ENCODE measurements at places on chromosomes 6 and 20.

DNA sequence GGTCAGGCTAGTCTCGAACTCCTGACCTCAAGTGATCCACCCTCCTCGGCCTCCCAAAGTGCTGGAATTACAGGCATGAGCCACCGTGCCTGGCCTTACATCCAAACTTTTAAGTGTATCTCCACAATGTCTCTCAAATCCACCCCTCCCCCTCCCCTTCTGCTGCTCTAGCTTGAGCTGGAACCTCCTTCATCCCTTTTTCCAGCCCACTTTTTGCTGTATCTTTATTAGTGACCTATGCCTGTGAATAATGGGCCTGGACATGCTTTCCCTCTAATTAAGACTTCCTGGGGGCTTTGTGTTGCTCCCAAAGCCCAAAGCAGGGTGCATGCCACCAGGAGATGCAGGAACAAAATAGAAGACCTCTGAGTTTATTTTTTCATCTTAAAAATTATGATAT, 26.1 kb downstream of the TNFAIP3 start:
- no peak for DNase-seq
- no peak overlapping the region for H3K4me3 ChIP-seq
- H3K27ac ChIP-seq, result no peak overlapping the region
- peaks cover 17% of the 10 kb centered on the region for H3K4me1 ChIP-seq
- H3K36me3 ChIP-seq, result no peaks in the 10 kb centered on the region

DNA sequence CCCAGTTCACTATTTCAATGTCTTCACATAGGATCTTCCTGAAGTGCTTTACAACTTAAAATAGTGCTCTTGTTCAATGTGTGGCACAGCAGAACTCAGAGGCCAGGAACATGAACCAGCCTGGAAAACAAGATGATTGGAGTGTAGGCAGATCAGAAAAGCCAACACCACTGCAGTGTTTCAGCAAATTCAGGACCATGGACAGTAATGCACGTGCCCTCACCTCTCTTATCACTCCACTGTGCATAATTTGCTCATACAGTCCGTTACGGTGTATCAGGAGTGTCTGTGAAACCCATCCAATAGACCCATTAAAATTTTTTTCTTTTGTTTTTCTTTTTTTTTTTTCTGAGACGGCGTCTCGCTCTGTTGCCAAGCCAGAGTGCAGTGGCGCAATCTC, 27.6 kb upstream of the HACE1 start:
- no peaks in the 10 kb centered on the region for H3K27me3 ChIP-seq
- no peak overlapping the region for H3K27ac ChIP-seq
- DNase-seq, result peak; percentile 52
- H3K4me1 ChIP-seq, result no peaks in the 10 kb centered on the region
- H3K4me3 ChIP-seq, result no peak overlapping the region
- no peaks in the 10 kb centered on the region for H3K36me3 ChIP-seq

DNA sequence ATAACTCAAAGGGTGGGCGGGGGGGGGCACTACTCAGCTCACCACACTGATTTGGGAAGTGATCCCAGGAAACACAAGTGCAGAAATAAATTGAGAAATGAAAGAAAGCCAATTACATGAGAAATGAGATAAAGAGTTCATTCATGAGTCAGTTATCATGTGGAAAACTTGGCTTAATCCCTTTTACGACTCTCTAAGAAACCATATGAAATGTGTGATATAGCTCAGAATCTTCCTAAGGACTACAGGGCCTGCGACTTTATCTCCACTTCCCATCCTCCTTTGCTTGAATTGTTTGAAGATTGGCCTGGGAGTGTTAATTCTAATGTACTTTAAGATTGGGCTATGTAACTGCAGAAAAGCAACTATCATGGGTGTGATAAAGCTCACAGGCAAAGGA, 3.6 kb upstream of the BTN2A2 start:
- no peak overlapping the region for H3K27ac ChIP-seq
- no peak overlapping the region for H3K4me3 ChIP-seq
- H3K4me1 ChIP-seq, result peaks cover 26% of the 10 kb centered on the region
- no peaks in the 10 kb centered on the region for H3K27me3 ChIP-seq
- peaks cover 13% of the 10 kb centered on the region for H3K36me3 ChIP-seq

DNA sequence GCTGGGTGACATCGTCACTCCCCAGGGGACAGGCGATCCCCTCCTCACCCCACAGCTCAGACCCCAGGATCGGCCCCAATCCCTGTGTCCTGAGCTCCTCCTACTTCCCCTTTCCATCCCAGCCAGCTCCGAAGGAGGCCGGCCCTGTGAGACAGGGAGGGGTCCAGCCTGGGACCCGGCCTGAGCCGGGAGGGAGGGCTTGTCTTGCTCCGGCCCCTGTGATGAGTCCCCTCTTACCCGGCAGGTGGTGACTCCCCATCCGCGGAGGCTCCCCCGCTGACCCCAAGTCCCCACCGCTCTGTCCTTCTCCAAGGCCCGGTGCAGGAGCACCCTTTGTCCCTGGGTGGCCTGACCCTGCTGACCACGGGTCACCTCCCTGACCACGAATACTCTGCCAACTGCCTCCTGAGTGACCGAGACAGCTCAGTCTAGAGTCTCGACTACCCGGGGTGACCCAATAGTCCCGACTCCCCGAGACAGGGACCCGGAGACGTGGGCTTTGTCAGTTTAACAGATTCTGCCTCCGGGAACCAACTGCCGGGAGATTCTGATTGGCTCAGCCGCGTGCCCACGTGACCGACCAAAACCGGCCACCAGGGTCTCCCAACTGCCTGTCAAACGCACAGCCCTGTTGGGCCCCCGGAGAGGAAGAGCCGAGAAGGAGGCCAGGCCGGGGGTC, 187.4 kb upstream of the PROKR2 start:
- H3K4me3 ChIP-seq, result peak overlapping the region; percentile 66
- no peaks in the 10 kb centered on the region for H3K27me3 ChIP-seq
- DNase-seq, result peak; percentile 40
- no peaks in the 10 kb centered on the region for H3K36me3 ChIP-seq
- no peak overlapping the region for H3K27ac ChIP-seq

- DNase-seq, result peak; percentile 5
- no peaks in the 10 kb centered on the region for H3K36me3 ChIP-seq
- H3K27me3 ChIP-seq, result no peaks in the 10 kb centered on the region
- H3K4me3 ChIP-seq, result no peak overlapping the region
- no peak overlapping the region for H3K27ac ChIP-seq
- H3K4me1 ChIP-seq, result no peaks in the 10 kb centered on the region
Observed at GRCh38 chr6:105608711-105609374, 206.0 kb upstream of the PREP start.
